T-helper 2 cell (primary cell): ENCODE measurements at places on chromosomes 2 and 18.

DNA sequence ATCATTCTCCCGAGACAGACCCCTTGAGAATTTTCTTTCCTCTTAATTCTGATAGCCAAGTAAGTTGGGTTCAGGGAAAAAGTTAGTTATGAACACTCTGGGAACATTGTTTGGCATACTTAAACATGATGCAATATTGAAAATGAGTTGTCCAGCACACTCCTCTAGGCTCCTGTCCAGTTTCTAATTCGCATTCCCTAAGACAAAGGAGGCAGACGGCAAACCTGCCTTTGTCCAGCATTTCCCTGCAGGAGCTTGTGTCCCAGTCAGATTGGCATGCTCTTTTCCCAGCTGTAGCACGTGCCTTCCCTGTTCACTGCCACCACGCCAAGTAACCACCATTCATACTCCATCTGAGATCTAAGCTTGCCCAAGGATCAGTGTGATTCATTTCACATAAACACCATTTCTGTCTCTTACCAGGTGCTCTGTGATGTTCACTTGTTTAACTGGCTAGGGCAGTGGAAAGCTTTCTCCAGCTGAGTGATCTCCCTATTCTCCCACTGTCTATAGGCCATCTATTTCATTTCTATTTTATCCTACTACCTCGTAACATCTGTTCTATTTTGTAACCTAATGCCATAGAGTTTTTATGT is 150.0 kb upstream of the EPB41L3 start:
- DNase-seq = no peak

DNA sequence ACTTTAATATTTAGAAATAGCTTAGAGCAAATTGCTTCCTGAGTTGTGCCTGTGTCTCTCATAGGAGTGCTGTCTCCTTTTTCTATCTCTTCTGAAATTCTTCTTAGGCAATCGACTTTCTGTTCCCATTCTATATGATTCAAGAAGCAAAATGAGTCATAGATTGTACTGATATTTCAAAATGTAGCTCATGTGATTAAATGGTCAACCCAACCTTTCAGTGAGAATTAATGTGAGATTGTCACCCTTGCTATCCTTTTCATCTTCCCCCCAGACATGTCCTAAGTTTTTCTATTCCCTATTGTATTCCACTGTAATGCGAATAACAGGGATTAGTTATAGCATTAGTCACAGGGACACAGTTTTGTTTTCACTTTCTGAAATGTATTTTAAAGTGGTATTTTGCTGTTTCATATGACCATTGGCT is 413.6 kb downstream of the THSD7B start:
- DNase-seq = no peak

DNA sequence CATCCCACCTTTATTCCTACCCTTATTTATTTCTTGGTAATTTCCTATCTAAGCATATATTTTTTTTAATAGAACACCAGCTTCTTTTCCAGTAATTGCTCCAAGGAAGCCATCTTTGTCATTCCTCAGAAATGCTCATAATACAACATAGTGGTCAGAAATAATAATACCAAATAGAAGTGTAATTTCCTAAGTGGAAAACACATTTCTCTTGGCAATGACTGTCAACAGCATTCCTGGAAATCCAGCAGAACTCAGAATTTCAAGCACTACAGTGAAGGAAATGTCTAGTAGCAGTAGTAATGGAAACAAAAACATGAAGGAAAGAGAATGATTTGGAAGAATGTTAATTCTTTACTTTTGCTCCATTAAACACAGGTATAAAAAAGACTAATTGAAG is 56.6 kb downstream of the GDF7 start:
- no peak for DNase-seq

GRCh38 chr2:214543386-214543955 is 132.6 kb downstream of the VWC2L start:
- no peak for DNase-seq

GRCh38 chr2:37070931-37071330 is 13.2 kb downstream of the HEATR5B start:
- DNase-seq = no peak

DNA sequence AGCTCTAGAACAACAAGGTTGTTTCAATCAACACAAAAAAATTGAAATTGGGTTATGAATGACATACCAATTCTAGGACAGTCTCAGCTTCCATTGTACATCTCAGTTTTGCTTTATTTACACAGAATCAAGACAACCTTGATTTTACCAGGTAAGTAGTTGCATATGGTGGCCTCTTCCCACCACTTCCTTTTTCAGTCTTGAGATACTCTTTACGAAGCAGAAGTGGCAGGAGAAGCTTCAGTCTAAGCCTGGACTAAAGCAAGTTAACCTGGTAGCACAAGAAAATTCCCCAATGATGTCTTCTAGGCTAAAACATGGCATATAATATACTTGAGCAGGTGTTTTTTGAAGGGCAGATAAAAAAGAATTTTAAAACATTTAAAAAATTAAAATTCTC is 10.7 kb upstream of the FAM136A start:
- no peak for DNase-seq

- DNase-seq = no peak
Measured at GRCh38 chr18:78293540-78293939, 686.1 kb upstream of the SALL3 start.

- no peak for DNase-seq
Measured at GRCh38 chr2:157839162-157839801, 36.8 kb downstream of the ACVR1 start.

DNA sequence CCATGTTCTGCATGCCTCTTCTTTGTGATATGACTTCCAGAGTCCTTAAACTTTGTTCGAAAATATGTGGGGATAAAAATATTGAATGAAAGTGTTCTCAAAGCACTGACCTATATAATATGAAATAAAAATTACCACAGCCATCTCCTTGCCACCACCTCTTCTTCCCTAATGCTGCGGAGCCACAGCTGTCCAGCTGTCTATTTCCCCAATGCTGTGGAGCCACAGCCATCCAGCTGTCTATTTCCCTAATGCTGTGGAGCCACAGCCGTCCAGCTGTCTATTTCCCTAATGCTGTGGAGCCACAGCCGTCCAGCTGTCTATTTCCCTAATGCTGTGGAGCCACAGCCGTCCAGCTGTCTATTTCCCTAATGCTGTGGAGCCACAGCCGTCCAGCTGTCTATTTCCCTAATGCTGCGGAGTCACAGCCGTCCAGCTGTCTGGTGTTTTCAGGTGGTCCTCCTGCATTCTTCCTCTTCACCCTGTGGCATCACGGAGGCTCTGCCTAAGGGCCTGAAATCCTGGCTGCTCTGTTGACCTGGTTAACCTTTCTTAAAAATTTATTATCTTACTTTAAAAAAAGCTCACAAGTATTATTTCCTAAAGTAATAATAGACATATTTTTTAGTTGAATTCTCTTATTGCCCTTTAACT is 266.1 kb upstream of the MEX3C start:
- DNase-seq = no peak

DNA sequence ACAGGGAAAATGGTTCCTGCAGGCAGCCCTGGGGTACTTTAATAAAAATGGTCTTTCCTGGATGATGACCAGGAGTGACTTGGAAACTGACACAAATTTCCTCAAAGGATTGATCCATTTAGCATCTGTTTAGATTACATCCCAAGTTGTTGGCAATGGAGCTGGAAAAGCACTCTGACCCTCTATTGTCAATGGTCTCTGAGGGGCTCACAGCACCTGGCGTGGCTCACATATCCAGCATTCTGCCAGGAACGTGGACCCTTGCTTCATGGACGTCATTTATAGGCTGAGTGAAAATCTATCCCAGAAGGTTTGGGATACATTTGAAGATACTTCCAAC is 43.8 kb downstream of the SERTAD2 start:
- DNase-seq = no peak

DNA sequence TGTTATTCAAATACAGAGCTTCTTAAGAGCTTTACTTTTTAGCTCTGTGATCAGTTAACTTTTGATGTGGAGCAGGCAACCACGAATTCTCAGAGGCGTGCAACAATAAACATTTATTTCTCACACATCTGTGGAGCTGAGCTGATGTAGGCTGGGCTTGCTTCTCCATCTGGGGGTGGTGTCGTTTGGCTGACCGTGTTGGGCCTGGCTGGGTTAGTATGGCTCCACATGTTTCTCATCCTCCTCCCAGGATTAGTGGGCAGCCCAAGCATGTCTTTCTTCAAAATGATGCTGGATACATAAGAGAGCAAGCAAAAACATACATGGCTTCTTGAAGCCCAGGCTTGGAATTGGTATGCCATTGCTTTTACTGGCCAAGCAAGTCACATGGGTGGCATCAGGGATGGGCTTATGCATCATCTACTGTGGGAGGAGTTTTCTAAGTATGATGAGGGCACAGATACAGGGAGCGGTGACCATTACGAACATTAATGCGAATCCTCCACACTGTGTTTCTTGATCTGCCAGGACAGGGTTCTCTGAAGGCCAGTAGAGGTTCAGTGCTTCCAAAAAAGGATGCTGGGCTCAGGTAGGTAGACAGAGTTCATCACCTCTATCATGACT is 157.0 kb upstream of the TNP1 start:
- DNase-seq = no peak

GRCh38 chr2:130393318-130393910 is 37.6 kb downstream of the PTPN18 start:
- DNase-seq = no peak
